Endothelial cell of umbilical vein (primary cell): ENCODE measurements at places on chromosomes 3 and 15. TPM values are rescaled to one million over a fixed set of nuclear protein-coding genes. Genes with fewer than 3 reads are reported as not detected.

The GASK1A gene
- 0.04 TPM in 1 of 2 replicates, not detected in the other for polyA plus RNA-seq

The POPDC2 gene
- 0.57 and 1.3 TPM in 2 replicates for polyA plus RNA-seq

The SMAD3 gene
- polyA plus RNA-seq, result 53.4 and 56.4 TPM in 2 replicates

The GAP43 gene
- polyA plus RNA-seq, result 0.06 TPM in 1 of 2 replicates, not detected in the other

The P2RY12 gene
- not detected in 2 replicates for polyA plus RNA-seq

The TNFSF10 gene
- 35.6 and 55.0 TPM in 2 replicates for polyA plus RNA-seq

The PLAAT1 gene
- polyA plus RNA-seq, result 0.54 and 0.58 TPM in 2 replicates

The CPLX3 gene
- not detected in 2 replicates for polyA plus RNA-seq

The PATL2 gene
- 0.18 and 0.33 TPM in 2 replicates for polyA plus RNA-seq

The AADACL2 gene
- not detected in 2 replicates for polyA plus RNA-seq

The PRRT3 gene
- 1.5 and 2.0 TPM in 2 replicates for polyA plus RNA-seq

The GOLGA6L4 gene
- polyA plus RNA-seq, result 1.1 and 1.8 TPM in 2 replicates

The IL17RE gene
- 1.3 and 1.6 TPM in 2 replicates for polyA plus RNA-seq

The RAD51 gene
- polyA plus RNA-seq, result 10.5 and 11.1 TPM in 2 replicates

The MORC1 gene
- polyA plus RNA-seq, result not detected in 2 replicates

The AQP9 gene
- not detected in 2 replicates for polyA plus RNA-seq

The ADCY5 gene
- 0.01 and 0.08 TPM in 2 replicates for polyA plus RNA-seq

The MST1R gene
- polyA plus RNA-seq, result 2.4 and 3.6 TPM in 2 replicates

The KLHL40 gene
- not detected in 2 replicates for polyA plus RNA-seq

The SPSB4 gene
- 0.06 TPM in 1 of 2 replicates, not detected in the other for polyA plus RNA-seq

The LXN gene
- polyA plus RNA-seq, result 44.8 and 56.9 TPM in 2 replicates

The SHC4 gene
- 0.10 TPM in 1 of 2 replicates, not detected in the other for polyA plus RNA-seq

The U2SURP gene
- polyA plus RNA-seq, result 8.0 and 12.6 TPM in 2 replicates

The MME gene
- 5.6 and 6.0 TPM in 2 replicates for polyA plus RNA-seq

The MYZAP gene
- 5.2 and 6.3 TPM in 2 replicates for polyA plus RNA-seq

The CYP8B1 gene
- not detected in 2 replicates for polyA plus RNA-seq

The C15orf40 gene
- 14.1 and 15.4 TPM in 2 replicates for polyA plus RNA-seq

The CELSR3 gene
- 0.25 and 0.32 TPM in 2 replicates for polyA plus RNA-seq

The PRTG gene
- 3.0 and 3.4 TPM in 2 replicates for polyA plus RNA-seq

The FOXL2 gene
- polyA plus RNA-seq, result 0.03 TPM in 1 of 2 replicates, not detected in the other

The GTF2A2 gene
- polyA plus RNA-seq, result 38.6 and 67.9 TPM in 2 replicates

The CYP11A1 gene
- 0.08 TPM in 1 of 2 replicates, not detected in the other for polyA plus RNA-seq

The ARGFX gene
- not detected in 2 replicates for polyA plus RNA-seq

The C3orf49 gene
- not detected in 2 replicates for polyA plus RNA-seq

The KIF23 gene
- polyA plus RNA-seq, result 14.0 and 25.4 TPM in 2 replicates
